Activated T-cell treated with anti-CD3 and anti-CD28 coated beads, Interleukin-2, amount 50 U/mL, for 72 hours (primary cell): ENCODE measurements at places on chromosomes 2 and 18. TPM values are rescaled to one million over a fixed set of nuclear protein-coding genes. Genes with fewer than 3 reads are reported as not detected.

DNA sequence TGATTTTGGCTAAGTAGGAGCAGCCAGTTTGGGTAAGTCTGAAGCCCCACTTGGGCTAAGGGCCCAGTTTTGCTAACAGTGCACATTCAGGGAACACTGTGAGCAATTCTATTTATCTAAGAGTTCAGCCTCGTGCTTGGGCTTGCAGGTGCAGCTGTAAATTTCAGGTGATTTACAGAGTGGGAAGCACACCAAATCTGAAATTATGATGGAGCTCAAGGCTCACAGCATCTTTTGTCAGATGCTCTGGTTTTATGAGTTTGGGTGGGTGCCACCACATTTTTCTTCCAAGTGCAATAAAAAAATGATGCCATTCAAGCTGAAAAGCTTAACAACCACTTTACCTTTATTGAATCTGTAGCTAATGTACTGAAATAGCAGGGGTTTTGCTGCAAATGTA lies 671.2 kb downstream of the LRRTM4 start:
- DNase-seq: no peak

DNA sequence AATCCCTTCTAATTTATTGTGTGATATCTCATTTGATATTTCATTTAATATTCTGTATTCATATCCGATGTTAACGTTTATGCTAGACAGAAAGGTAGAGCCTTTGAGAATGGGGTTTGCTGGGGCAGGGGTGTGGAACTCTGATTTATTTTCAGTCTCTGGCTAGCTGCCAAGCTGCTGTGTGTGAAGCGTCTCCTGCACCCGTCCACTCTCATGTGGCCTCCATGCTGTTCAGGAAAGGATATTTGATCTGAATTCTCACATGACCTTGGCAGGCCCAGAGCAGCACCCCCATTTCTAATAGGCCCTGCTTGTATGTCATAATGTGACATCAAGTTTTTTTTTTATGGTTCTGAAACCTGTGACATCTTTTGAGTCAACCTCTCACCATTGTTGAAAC lies 1.6 kb downstream of the IL1R1 start:
- no peak for DNase-seq

CXCR4 gene
- total RNA-seq: 221 TPM

NIFK gene
- total RNA-seq: 118 TPM

KCNG3 gene
- 0.16 TPM for total RNA-seq

GRCh38 chr2:204293884-204294747 lies 251.2 kb upstream of the PARD3B start:
- DNase-seq: no peak

CRYGC gene
- not detected for total RNA-seq

DNA sequence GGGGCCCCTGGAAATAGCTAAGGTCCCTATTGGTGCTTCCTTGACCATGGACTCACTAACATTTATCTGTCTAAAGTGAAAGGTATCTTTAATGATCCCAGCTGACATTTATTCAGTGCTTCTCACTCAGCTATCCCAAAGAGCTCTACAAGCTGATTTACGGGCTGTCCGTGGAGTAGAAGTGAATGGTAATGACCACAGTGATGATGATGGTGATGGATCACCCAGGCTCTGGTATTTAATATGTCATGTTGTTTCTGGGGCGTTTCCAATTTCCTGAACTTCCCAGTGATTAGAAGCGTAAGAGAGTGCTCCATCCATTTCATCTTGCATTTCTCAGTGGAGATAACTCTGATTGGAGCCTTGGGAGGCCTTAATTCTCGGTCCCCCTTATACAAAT lies 304.3 kb downstream of the HRH4 start:
- no peak for DNase-seq

GRCh38 chr2:219989744-219990143 lies 362.3 kb downstream of the SLC4A3 start:
- DNase-seq: no peak

- DNase-seq: no peak
These were observed 162.2 kb downstream of the PRPF40A start for GRCh38 chr2:152555048-152555447.

DNA sequence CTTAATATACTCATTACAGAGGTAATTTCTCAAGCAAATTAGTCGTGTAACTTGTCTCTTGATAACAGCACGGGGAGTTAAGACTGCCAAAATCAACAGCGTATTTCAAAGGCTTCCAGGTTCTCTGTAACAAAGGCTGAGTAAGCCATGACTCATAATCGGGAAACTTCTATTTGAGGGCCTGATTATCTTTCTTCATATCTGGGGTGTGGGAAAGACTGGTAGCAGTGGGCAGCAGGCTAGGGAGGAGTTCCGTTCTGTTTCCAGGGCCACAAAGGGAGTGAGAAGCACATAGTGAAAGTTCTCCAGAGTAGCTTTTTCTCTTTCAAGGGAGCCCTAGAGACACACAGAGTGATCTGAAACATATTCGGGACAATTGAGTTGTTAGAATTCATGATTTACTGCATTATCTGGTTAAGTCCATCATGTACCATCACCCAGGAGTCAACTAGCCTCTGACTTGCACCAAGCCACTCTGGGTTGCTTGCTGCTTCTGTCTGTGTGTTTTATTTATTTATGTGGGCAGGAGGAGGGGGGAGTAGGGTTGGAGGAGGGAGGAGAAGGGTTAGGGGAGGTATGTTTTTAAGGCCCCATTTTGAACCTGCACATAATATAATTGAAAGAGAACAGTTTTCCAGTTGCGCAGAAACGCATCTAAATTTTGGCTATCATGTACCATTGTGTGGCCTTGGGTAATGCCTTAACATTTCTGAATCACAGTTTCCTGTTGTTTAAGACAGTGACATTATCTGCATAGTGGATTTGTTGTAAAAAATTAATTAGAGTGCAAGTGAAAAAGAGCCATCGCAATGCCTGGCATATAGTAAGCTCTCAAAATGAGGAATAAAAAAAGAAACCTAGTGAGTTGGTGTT lies 80.5 kb upstream of the ITPRID2 start:
- DNase-seq: no peak

AFF3 gene
- total RNA-seq: 0.39 TPM

GRCh38 chr2:113755035-113755834 lies 1.2 kb downstream of the SLC35F5 start:
- DNase-seq: no peak

DNA sequence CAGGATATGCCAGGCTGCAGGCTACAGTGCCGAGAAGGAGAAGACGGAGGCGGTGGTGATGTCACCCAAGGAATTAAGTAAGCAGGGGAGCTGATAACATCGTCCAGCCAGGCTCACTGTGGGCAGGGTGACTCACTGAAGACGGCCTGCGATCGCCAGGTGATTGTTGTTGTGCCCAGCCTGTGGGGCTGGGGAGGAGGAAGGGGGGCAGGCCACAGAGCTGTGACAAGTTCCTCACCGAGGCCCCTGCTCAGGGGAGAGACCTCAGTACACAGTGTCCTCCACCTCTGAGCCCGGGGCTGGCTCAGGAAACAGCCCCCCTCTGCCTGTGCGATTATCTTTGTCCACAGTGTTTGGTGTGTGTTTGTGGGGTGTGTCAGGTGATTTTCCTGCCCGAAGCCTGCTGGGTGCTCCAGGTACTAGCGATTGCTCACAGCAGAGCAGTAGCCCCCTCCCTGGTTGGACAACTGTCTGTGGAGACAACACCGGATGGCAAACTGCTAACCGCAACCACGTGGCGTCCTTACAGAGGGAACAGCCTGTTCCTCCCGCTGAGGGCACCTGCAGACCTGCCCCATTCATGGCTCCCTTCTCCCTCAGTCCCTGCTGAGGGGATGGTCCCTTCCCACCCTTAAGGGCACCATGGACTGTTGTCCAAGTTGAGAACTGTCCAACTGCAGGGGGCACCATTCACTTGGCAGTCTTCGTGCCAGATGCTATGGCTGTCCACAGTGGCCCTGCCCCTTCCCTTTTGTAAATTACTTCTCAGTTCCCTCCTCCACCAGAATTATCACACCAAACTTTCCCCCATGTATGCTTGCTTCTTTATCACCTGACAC lies 95.1 kb downstream of the ZFP36L2 start:
- DNase-seq: peak; percentile 79
